Sigmoid colon (tissue), 7 donors: ENCODE measurements at places on chromosomes 2 and 18. TPM values are rescaled to one million over a fixed set of nuclear protein-coding genes. Genes with fewer than 3 reads are reported as not detected.

GRCh38 chr2:16406496-16407289, 258.9 kb downstream of the CYRIA start:
- H3K36me3 ChIP-seq: no peaks in the 10 kb centered on the region
- no peak overlapping the region for H3K4me3 ChIP-seq
- no peak overlapping the region for H3K27ac ChIP-seq
- H3K27me3 ChIP-seq: no peaks in the 10 kb centered on the region

Gene CYTIP
- polyA plus RNA-seq: 5.8 TPM

DNA sequence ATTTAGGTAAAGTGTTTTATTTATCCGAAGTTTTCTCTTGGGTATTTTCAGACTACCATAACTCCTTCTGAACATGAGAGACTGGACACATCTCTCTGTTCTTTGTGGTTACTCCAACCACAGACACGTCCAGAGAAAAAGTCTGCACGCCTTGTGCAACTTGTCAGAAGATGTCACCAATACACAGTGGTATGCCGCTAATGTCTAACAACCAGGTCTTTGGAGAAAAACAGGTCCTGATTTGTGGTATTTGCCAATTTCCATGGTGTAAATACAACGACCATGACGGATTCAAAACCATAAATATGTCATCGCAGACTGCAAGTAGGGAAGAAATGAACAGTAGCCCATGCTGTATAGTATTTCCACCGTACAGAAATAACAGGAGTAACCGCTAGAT, 620.6 kb upstream of the ID2 start:
- no peaks in the 10 kb centered on the region for H3K4me1 ChIP-seq
- H3K27me3 ChIP-seq: no peaks in the 10 kb centered on the region
- no peaks in the 10 kb centered on the region for H3K36me3 ChIP-seq
- no peak overlapping the region for H3K4me3 ChIP-seq

DNA sequence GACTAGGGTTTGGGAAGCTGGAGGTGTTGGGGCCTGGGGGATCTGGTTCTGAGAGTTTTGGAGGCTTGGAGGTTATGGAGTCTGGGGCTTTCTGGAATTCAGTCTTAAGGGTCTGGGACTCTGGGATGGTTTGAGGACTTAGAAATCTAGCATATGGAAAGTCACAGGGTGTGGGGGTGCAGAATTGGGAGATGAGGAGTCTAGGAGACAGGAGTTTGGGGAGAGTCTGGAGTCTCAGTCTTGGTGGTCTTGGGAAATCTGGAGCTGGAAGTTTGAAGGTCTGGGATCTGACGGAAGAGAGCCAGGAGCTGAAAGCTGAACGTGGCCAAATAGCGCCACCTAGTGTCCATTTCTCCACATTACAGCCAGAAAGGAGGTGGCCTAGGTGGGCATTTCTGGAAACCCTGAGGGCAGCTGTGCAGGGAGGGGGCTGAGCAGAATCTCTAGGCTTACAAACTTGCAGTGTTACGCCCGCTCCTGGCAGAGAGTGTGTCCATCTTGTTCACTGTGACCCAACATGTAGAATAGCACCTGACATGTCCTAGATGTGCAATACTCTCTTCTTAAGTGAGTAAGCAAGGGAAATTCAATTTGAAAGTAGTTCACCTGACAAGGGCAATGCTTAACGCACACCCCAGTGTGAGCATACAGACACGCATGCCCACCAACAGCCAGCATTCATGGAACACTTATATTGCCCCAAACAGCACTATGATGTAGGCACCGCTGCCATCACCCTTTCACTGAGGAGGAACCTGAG, 204.8 kb downstream of the TFCP2L1 start:
- no peaks in the 10 kb centered on the region for H3K27me3 ChIP-seq
- DNase-seq: peak; percentile 78
- H3K4me1 ChIP-seq: peaks cover 28% of the 10 kb centered on the region
- H3K36me3 ChIP-seq: no peaks in the 10 kb centered on the region

GRCh38 chr2:22912398-22912797, 472.6 kb upstream of the KLHL29 start:
- DNase-seq: no peak
- H3K36me3 ChIP-seq: no peaks in the 10 kb centered on the region
- no peak overlapping the region for H3K27ac ChIP-seq
- no peaks in the 10 kb centered on the region for H3K4me1 ChIP-seq
- H3K27me3 ChIP-seq: no peaks in the 10 kb centered on the region
